Common myeloid progenitor, CD34-positive (primary cell): ENCODE measurements at places on chromosomes 4 and X.

DNA sequence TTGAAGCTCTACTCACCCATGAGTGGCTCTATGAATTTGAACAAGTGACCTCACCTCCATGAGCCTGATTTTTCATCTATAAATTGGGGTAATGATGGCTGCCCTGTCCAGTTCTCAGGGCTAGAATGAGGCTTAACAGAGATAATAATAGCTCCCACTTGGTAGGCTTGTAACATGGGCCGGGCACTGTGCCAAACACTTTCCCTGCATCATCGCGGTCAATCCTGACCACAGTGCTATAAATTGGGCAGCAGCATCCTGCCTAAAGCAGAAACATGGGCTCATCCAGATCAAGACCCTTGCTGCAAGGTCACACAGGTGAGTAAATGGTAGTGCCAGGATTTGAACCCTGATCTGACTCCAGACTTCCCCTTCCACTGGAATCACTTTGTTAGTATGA lies 12.8 kb downstream of the APLN start:
- no peak overlapping the region for H3K27ac ChIP-seq
- H3K4me3 ChIP-seq: no peak overlapping the region
- peaks cover 8% of the 10 kb centered on the region for H3K4me1 ChIP-seq
- no peaks in the 10 kb centered on the region for H3K27me3 ChIP-seq
- peak; percentile 70 for DNase-seq

GRCh38 chr4:138437263-138437851 lies 195.2 kb upstream of the SLC7A11 start:
- H3K27ac ChIP-seq: no peak overlapping the region
- H3K4me1 ChIP-seq: no peaks in the 10 kb centered on the region
- H3K4me3 ChIP-seq: no peak overlapping the region
- no peak for DNase-seq
- H3K36me3 ChIP-seq: no peaks in the 10 kb centered on the region

- no peaks in the 10 kb centered on the region for H3K27me3 ChIP-seq
- H3K4me1 ChIP-seq: no peaks in the 10 kb centered on the region
- no peaks in the 10 kb centered on the region for H3K36me3 ChIP-seq
Observed at GRCh38 chr4:160319868-160320260, 1217.0 kb downstream of the RAPGEF2 start.

DNA sequence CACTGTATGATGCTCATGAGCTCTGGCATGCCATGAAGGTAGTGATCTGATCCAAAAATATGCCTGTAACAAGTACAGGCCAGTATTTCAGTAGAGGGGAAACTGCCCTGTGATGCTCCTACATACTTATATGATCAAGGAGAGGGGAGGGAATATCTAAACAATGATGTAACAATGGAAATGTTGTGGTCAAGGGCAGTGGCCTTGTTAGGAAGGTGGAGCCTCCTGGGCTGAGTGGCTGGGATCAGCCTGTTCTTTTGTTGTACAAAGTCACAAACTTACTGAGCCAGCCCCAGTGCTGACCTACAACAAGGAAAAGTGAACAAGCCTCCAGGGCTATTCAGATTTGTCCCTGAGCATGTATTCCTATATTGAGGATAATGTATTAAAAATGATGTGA lies 70.3 kb downstream of the ANXA10 start:
- H3K4me3 ChIP-seq: no peak overlapping the region
- DNase-seq: no peak
- H3K27me3 ChIP-seq: no peaks in the 10 kb centered on the region
- H3K27ac ChIP-seq: no peak overlapping the region

- no peaks in the 10 kb centered on the region for H3K4me1 ChIP-seq
- H3K27me3 ChIP-seq: no peaks in the 10 kb centered on the region
- no peak overlapping the region for H3K27ac ChIP-seq
- no peak overlapping the region for H3K4me3 ChIP-seq
- DNase-seq: no peak
Observed at GRCh38 chr4:181957088-181957487, 286.1 kb upstream of the TENM3 start.

GRCh38 chr4:110195561-110196205 lies 2.7 kb downstream of the ELOVL6 start:
- H3K4me1 ChIP-seq: peaks cover 34% of the 10 kb centered on the region
- H3K4me3 ChIP-seq: peak overlapping the region; percentile 91
- H3K36me3 ChIP-seq: no peaks in the 10 kb centered on the region
- H3K27me3 ChIP-seq: no peaks in the 10 kb centered on the region
- DNase-seq: peak; percentile 67

- H3K4me1 ChIP-seq: peaks cover 27% of the 10 kb centered on the region
- peak; percentile 78 for DNase-seq
- peak overlapping the region; percentile 46 for H3K27ac ChIP-seq
- H3K27me3 ChIP-seq: no peaks in the 10 kb centered on the region
Observed at GRCh38 chr4:183455431-183456195, 11.2 kb downstream of the CDKN2AIP start.

GRCh38 chrX:54288968-54289367 lies 68.9 kb downstream of the WNK3 start:
- H3K4me1 ChIP-seq: no peaks in the 10 kb centered on the region
- H3K36me3 ChIP-seq: no peaks in the 10 kb centered on the region
- DNase-seq: no peak
- H3K27ac ChIP-seq: no peak overlapping the region
- no peaks in the 10 kb centered on the region for H3K27me3 ChIP-seq

- no peak overlapping the region for H3K27ac ChIP-seq
- H3K36me3 ChIP-seq: no peaks in the 10 kb centered on the region
- H3K4me3 ChIP-seq: no peak overlapping the region
- H3K27me3 ChIP-seq: no peaks in the 10 kb centered on the region
Observed at GRCh38 chr4:124163401-124163800, 549.1 kb downstream of the ANKRD50 start.

DNA sequence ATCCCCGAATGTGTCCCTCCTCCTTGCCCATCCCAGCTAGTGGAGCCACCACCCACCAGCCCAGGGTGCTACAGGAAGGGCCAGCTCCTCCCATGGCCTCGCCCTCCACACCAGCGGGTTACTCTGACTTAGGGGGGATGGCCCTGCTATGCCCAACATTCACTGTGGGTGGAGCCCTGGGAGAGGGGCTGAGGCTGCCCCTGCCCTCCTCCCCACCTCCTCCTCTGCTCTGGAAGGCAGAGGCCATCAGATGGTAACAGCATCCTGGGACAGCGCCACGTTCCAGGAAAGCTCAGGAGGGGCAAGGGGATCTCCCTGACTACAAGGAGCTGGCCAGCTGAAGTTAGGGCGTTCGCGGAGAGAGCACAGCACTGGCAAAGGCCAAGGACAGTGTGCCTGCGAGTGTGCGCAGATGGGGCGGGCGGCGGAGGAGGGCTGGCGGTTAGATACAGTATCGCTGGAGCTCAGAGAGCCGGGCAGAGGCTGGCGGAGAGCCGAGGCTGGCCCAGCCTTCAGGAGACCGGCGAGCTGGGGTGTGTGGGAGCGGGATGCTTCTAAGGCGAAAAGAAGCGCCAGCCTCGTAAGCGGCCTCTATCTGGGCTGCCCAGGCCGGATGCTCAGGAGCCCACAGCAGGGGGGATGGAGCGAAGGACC lies 1.5 kb downstream of the JAKMIP1 start:
- DNase-seq: no peak
- no peak overlapping the region for H3K27ac ChIP-seq
- H3K27me3 ChIP-seq: no peaks in the 10 kb centered on the region
- H3K36me3 ChIP-seq: no peaks in the 10 kb centered on the region
- H3K4me1 ChIP-seq: no peaks in the 10 kb centered on the region
- no peak overlapping the region for H3K4me3 ChIP-seq
